ENCODE measurements at places on chromosomes 12 and 14. TPM values are rescaled to one million over a fixed set of nuclear protein-coding genes. Genes with fewer than 3 reads are reported as not detected.

DNA sequence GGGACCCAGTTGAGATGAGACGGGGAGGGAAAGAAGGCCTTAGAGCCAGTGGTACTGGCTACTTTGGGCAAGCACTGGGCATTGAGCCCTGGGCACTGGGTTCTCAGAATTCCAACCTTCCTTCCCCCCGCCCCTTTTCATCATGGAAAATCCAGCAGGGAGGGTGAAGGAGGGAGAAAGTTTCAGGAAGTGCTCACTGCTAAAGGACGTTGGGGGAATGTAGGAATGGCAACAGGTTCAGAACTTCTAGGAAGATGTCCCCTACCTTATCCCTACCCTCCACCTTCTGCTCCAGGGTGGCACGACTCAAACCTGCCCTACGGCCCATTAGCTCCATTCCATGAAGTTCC lies 4.2 kb upstream of the TNS2 start:
- DNase-seq: no peak

- no peak for DNase-seq
These were observed 15.9 kb downstream of the ANKRD13A start for GRCh38 chr12:110015132-110015531.

SLC6A13 gene
- 60.0 TPM for polyA plus RNA-seq

DLK1 gene
- polyA plus RNA-seq: 15.2 TPM

DNA sequence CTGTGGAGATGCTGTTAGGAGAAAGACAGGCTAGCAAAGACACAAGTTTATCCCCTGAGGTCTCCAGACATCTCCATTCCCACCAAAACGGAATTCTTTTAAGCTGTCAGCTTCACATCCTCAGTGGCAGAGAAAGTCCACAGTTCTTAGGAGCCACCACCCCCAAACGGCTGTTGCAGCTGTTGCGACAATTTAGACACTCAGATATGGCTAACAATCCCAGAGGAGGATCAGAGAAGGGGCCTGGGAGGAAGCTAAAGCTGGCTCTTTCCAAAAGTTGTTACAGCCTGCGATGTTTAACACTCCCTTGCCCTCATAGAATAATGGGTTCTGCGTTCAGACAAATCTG lies 1.9 kb upstream of the ATP5MC2 start:
- peak; percentile 34 for DNase-seq

- DNase-seq: no peak
These were observed 99.6 kb downstream of the SLC25A47 start for GRCh38 chr14:100422556-100423316.

DNA sequence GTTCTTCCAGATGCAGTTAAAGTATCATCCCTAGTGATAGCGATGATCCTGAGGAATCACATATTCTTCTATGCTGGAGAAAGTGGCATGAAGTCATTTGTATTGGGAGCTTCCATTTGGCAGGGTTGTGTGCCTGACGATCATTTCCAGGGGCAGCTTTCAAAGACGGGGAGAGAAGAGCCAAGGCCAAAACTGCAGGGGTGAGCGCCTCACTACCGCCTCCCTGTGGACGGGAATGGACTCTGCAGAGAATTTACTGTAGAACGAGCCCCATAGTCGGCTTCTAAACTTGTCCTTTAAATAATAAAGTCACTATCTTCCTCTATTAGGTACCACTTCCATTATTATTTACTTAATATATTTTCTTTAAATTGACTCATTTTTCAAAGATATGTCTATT lies 555.9 kb upstream of the TMEM132C start:
- no peak for DNase-seq

INSM2 gene
- polyA plus RNA-seq: not detected

DNA sequence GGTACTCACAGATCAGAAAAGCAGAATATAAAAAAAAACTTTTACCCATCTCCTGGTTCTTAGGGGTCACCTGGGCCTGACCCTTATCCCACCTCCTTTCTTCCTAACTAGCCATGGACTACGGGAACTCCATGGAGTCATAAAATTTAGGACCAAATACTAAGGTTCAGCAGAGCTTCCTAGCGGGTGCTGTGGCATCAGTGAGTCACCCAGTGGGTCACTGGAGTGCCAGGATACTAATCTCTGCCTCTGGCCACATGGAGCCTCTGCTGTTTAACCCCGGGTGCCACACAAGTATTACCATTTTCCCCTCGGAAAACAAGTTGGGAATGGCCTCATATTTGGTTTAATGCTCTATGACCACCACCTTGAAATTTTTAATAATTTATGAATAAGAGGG lies 6.9 kb downstream of the ZBTB39 start:
- DNase-seq: no peak

GRCh38 chr12:114131824-114132223 lies 165.7 kb upstream of the RBM19 start:
- no peak for DNase-seq

ABCD4 gene
- polyA plus RNA-seq: 101 TPM

- DNase-seq: no peak
These were observed 385.6 kb upstream of the OR4E1 start for GRCh38 chr14:22059201-22059600.

DNA sequence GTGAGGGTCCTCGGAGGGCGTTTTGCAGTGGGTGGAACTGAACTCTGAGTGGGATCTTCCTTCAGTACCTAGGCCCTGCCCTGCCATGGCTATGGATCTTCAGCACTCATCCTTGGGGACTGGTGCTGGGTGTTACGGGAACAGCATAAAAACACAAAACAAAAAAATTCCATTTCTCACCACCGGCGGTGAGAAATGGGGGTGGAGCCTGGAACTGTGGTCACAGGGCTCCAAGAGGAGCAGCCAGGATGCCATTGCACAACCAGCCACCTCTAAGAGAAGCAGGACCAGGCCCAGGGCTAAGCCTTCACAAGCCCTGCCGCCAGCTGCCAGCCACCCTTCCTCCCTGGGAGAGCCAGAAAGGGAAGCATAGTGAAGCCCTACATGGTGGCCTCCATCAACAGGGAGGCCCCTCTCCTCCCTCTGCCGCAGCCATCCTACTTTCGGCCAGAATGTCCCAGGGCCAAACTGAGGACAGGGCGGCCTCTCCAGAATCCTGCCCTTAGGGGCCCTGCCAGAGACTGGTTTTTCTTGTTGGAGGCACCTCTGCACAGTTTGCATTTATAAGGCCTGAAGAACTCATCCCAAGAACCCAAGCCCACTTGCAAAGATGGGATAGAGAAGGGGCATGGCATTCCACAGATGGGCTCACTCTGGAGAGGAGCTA lies 76.5 kb downstream of the VCPKMT start:
- no peak for DNase-seq

DNA sequence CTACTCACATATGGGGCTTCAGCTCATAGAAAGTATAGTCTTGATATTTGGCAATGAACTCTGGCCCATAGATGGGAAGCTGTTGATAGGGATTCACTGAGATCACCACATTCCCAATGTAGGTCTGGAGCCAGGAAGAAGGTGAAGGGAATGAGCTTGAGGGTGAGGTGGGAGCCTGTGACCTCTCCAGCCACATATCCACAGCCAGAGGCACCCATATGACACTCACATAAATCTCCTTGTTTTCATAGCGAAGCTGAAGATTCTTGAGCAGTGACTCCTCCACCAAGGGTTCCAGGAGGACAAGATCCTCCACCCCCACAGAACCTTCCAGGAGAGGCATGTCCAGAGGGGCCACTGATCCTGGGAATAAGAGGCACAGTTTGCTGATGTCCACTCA lies 1.9 kb downstream of the MYO1A start:
- DNase-seq: no peak

DNA sequence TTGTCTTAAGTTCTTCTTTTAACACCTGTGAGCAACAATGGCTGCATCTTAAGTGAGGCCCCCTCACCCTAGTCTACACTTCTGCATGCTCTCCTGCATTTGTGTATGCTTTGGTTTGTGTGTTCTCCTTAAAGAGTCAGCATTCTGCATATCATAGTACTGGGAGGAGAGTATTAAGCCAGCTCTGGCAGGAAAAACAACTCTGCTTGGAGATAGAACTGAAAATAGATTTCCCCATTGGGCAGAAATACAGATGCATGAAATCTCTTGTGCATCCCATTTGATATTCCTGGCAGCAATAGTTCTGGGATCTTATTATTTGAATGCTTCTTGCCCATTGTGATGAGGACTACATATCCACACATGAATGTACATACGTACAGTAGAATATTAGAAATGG lies 70.6 kb upstream of the PRICKLE1 start:
- DNase-seq: no peak

GLIPR1L1 gene
- polyA plus RNA-seq: 0.65 TPM

DNA sequence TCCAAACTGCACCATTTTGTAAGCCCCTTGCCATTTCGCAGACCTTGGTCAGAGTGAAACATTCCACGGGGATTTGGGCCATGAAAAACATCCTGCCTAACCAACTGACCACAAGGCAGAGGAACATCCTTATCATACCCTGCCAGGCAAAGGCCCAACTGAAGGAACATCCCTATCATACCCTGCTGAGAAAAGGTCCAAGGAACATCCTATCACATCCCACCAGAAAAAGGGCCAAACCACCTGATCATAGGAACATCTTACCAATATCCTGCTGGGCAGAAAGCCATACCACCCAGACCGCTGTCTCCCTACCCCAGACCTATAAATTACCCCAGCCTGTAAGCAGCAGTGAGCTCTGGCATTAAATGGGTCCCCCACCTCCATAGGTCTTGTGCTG lies 19.4 kb upstream of the LRRC9 start:
- no peak for DNase-seq

DNA sequence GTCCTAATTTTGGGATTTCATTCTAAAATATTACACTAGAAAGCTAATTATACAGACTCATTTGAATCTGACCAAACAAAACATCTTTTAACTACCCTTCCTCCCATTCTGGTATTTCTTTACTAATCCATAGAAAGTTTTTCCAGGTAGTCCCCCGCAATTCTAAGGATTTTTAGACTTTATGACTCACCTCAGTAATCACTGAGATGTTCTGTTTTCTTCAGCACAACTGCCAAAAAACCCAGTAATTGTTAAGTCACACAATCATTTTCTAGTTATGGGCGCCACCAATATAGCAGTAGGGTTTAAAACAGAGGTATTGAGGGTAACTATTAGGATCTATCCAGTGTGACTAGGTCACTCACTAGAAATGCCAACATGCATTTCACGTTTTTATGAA lies 1.6 kb upstream of the ARID4A start:
- no peak for DNase-seq

DNA sequence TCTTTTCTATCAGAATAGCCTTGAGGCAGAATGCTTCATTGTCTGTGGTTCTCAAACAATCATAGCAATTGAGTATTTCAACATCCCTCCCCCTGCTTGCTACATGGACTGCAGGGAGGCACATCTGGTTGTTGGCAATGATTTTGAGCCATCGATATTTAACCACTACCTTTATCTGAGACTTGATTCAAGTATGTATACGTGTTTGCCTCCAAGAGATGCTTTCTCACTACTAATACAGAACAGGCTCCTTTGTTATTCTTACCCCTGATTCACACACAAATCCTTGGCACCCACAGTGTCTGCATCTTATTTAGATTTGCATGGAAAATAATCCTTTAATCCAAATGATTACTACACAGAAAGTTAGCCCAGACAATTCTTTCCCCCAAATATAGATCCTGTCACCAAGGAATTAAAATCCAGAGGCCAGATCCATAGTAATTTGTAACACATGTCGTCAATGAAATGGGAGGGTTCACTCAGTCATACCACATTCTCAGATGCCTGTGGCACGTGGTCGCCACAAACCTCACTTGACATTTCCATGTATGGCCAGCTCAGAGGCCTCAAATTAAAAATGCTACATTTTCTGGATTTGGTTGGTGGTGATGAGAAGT lies 199.3 kb downstream of the ITPR2 start:
- DNase-seq: no peak

MYF6 gene
- polyA plus RNA-seq: 0.20 TPM

GRCh38 chr14:94691660-94692034 lies 78.3 kb downstream of the GSC start:
- no peak for DNase-seq

DNA sequence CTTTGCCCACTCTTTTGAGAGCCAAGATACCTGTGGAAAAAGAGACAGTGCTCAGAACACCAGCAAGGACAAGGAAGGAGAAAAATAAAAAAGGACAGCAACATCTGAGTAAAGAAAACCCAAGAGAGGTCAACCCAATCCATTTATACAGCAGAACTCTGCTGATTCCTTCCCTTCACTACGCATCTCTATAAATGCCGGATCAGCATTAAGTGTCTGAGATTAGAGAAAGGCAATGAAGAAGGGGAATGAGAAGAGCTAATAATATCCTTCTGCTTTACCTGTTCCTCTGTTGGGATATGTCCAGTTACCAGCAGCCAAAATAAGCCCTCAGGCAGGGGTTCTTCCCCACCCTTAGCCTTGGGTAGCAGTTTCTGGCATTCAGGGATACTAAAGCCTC lies 15.8 kb downstream of the COQ10A start:
- DNase-seq: no peak

DNA sequence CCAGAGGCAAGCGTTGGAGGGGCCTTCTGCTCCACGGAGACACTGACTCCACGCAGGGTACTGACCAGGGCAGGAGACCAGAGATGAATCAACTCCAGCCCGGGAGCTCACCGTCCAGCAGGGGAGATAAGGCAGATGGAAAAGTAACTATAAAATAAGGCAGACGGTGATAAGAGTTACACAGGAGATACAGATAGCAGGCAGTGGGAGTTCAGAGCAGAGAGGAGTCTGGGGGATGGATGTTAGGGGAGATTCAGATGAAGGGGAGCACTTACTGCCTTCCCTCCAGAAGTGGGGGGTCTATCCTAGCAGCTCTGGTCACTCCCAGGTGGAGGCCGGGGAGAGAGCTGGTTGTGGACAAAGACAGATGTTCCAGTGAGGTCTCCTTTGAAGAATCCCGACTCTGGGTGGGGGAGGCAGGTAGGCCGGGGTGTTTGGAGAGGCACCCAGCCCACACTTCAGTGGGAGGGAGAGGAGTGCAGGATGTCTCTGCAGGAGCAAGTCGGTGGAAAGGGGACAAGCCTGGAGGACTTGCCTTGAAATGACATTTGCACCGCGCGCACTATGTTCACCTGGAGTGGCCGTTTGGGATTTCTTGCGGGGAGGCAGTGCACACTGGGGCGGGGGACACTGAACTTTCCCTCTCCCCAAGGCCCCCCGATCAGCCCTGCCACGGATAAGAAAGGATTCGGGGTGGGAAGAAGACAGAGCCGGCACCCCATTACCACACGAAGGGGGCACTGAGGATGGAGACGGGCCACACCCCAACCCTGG lies 1.2 kb downstream of the PITPNM2 start:
- DNase-seq: no peak

- peak; percentile 34 for DNase-seq
These were observed 303 bp downstream of the PUS7L start for GRCh38 chr12:43758247-43758727.

DNA sequence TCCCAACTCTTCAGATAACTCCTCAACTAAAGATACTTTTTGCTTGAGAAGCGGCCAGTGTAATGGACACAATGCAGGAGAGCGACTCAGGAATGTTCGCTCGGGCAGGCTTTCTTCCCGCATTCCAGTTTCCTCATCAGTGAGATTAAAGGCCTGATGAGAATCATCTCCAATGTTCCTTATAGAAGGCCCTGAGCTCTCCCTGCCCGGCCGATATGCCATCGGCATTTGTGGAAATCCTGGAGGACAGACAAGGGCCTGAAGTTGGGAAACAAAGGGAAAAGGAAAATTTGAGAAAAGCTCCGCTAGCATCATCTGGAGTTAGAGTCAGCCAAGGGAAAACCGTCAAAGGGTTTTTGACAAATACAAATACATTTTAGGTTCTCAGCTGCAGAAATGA lies 38.0 kb upstream of the FOXN3 start:
- DNase-seq: no peak

All from renal pelvis (tissue), 12 donors.